ENCODE measurements at places on chromosomes 6 and 20.

GRCh38 chr20:51378171-51378928, 164.2 kb downstream of the NFATC2 start:
- DNase-seq = no peak

GRCh38 chr20:23287354-23288190, 63.0 kb upstream of the NXT1 start:
- no peak for DNase-seq

GRCh38 chr6:139369568-139370282, 4.7 kb downstream of the CITED2 start:
- no peak for DNase-seq

GRCh38 chr20:12108846-12109245, 191.2 kb downstream of the BTBD3 start:
- no peak for DNase-seq

GRCh38 chr6:164108869-164109769, 694.6 kb downstream of the QKI start:
- no peak for DNase-seq

DNA sequence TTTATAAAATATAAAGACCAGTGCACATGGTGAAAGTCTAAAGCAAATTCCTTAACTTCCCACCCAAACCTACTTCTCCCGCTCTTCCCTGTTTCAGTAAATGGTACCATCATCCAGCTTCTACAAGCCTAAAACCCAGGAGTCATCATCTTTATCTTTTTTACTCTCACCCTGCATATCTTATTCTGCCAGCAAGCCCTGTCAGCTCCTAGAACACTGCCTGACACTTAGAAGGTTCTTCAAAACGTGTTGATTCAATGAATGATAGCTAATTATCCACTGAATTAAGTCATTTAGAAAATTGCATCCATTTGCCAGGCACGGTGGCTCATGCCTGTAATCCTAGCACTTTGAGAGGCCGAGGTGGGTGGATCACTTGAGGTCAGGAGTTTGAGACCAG, 185.7 kb downstream of the TFAP2B start:
- DNase-seq = no peak

- DNase-seq = no peak
These were observed 308.7 kb downstream of the SAMD5 start for GRCh38 chr6:147817042-147817689.

DNA sequence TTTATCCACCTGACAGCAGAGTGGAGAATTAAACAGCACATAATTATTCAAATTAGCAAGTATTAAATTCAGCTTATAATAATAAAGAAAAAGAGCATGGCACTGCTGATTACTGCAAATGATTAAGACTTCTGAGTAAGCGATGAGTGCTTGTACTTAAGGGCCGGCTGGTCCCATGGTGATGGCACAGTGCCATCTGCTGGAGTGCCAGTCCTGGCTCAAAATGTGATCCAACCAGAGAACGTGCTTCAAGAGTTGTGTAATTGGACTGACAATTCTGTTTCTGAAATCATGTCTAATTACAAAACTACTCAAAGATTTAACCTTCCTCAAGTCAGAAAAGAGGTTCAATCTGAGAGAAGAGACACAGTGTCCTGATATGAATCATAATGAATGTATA, 181.6 kb upstream of the RGS17 start:
- DNase-seq = no peak

Measured in activated CD4-positive, alpha-beta T cell treated with anti-CD3 and anti-CD28 coated beads for 24 hours (primary cell).